GM13977 (cell line): ENCODE measurements at places on chromosomes 5 and 9.

GRCh38 chr9:2603621-2604020 is 18.0 kb upstream of the VLDLR start:
- DNase-seq: no peak

DNA sequence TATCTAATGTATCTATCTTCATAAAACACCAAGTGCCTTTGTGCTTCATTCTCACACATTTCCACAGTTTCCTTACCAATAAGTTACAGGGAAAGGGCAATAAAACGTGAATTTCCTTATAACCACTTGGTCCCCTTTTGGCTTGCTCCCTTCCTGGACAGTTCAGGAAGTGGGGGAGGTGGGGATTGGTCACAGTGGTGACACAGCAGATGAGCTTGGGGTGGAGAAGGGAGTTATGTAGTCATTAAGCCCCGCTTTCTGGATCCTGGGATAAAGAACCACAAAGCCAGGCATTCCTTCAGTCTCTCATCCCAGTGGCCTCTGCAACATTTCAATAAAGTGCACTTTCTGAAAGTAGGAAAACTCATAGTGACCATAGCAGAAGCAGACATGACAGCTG is 47.1 kb upstream of the FYB1 start:
- DNase-seq: no peak

GRCh38 chr5:107499237-107499636 is 171.5 kb downstream of the EFNA5 start:
- no peak for DNase-seq

GRCh38 chr5:156815988-156816599 is 34.0 kb upstream of the PPP1R2B start:
- peak; percentile 48 for DNase-seq

- no peak for DNase-seq
Measured at GRCh38 chr5:102720969-102721368, 34.1 kb upstream of the PAM start.

DNA sequence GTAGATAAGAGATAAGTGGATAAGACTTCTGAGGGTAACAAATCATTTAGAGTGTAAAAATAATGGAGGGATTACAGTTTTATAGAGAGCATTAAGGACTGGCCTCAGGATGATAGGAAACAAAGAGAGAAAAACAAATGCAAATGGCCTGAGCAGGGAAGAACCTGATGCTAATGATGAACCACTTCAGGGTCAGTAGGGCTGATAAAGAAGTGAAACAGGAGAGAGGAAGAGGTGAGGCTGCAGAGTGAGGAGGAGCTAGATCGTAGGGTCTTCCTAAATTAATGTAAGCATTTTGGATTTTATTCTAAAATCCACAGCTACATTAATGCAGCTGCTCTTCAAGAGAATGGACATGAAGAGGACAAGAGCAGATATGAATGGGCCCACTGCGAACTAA is 698.0 kb upstream of the MEF2C start:
- DNase-seq: no peak
